ENCODE measurements at places on chromosomes 5 and 9.

DNA sequence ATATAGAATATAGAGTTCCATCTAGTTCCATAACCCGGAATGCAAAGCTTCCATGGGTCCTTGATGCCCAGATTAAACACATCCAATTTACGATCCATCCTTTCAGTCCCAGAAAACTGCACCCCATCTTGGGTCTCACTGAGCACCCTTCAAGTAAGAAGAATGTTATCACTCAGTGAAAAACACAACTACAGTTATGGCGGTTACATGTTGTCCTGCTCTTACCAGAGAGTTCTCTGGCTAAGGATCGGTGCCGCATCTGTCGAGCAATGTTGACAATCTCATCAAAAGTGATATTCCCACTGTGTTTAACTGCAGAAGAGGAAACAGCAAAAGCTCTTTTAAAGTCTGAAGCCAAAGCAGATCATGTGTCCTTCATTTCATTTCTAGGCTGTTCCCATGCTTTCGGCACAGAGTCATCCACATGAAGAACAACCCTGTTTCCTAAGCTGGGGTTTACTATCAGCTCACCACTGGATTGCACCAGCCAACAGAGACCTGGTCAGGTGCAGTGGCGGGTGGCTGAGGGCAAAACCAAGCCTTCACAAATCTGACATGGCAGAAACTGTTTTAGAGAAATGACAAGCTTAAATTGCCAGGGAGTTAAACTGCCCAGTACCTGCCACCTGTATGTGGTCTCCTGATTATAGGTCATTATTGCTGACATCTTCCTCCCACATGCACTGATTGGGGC, 2.9 kb downstream of the RPL12 start:
- DNase-seq = no peak

DNA sequence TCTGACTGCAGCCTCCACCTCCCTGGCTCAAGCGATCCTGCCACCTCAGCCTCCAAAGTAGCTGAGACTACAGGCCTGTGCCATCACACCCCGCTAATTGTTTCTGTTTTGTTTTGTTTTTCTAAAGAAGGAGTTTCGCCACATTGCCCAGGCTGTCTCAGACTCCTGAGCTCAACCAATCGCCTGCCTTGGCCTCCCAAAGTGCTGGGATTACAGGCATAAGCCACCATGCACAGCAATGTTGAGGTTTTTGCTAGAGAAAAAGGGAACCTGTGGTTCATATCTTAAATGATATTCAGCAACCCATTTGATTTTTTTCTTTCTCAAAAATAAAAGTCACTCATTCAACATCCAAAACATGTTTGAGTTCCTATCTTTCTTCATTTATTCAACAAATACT, 20.4 kb upstream of the DELE1 start:
- no peak for DNase-seq

- DNase-seq = no peak
Measured at GRCh38 chr5:25858019-25858418, 1180.4 kb downstream of the CDH9 start.

GRCh38 chr5:158758675-158759074, 341.0 kb downstream of the EBF1 start:
- no peak for DNase-seq

- no peak for DNase-seq
Measured at GRCh38 chr5:150510460-150511263, 2.7 kb downstream of the NDST1 start.

- DNase-seq = no peak
Measured at GRCh38 chr5:159917994-159918393, 1.7 kb downstream of the ADRA1B start.

- DNase-seq = no peak
Measured at GRCh38 chr5:112529525-112529924, 110.4 kb upstream of the EPB41L4A start.

DNA sequence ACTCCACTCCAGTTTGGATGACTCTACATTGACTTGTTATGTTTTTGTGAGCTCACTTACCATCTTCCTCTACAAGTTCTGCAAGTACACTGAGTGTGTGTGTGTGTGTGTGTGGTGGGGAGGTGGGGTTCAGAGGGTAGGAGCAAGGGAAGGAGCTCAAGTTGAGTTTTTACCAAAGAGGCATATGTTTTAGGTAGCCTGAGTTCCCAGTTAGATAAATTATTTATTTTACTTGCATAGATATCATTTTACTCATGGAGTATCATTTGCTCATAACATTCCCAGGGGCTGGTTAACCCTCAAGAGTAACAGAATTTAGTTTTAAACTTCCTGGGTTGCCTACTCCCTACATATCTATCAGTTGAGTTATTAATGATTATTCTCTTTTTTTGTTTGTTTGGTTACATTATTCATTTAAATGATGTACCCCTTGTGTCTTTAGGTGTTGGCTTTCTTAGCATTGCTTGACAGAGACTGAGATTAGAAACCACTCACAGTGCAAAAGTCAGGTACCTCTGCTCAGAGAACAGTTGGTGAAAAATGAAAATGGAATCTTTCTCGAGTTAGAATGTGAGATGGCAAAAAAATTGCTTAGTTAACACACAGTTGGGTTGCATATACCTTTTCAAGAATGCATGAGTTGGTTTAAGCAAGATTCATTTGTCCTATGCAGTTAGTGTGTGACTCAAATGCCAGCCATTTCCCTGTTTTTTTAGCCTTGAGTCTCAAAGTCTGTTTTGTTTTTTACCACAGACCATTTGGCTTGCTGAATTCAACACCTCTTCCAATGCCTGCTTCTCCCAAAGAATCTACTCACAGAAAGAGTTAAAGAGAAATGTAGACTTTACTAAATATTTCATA, 29.2 kb downstream of the TNFSF8 start:
- DNase-seq = no peak

DNA sequence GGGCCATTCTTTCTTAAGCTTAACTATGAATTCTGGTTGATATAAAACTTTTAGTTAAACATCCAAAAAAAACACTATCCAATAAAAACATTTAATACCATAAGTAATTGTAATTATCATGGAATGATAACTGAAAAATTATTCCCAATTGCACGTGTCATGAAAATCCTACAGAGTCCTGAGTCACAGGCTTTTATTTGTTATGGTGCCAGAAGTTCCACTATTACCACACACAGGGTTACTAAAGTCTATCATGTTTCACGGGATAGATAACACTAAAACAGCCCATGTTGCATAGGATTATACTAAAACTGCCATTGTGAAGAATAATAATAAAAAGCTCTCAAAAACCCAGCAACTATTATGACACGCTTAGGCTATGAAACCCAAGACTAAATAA, 1381.8 kb downstream of the EFNA5 start:
- DNase-seq = no peak

GRCh38 chr9:92266486-92266885, 27.0 kb downstream of the IARS1 start:
- no peak for DNase-seq

DNA sequence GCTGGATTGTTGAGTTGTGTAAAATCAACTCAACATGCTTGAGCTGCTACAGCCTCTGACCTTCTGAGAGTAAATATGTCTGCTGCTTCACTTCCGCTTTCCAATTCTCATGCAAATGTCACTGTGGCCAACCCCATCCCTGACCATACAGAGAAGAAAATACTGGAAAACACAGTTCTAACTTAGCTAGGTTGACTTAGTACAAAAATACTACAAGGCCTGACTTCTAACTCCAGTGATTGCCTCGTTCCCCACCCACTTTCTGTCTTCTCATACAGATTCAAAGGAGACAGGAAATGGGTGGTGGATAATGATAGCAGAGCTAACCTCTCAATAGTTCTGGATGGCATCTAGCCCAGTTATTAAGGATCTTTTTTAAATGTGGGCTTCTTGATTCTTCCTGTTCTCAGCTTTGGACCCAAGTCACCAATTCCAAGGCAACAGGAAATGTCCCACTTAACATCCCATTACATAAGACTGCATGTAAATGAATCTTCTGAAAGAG, 226.6 kb upstream of the SLC24A2 start:
- DNase-seq = no peak

DNA sequence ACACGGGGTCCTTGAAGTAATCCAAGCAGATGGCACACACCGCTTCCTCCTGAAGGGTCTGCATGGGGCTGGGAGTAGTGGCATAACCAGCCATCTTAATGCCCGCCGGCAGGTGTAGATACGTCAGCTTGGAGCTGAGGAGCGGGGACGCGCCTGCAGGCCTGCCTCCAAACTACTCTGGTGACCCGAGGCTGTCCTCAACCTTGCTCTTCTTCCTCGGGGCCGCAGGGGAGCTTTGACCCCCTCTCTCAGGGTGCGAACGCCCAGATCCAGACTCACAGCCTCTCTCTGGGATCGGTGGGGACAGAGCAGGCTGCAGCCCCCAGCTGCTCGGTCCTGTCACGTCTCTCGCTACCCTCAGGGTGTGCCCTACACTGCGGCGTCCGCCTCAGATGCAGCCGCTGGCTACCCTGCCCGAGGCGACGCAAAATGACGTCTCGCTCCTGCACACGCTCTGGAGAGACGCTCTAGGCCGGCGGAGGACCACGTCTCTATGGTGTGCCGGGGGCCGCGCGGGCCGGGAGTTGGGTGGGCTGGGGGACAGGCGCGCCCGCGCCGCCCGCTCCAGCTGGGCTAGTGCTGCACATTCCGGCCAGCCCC, at the start of gene TRIM52:
Gene TRIM52, minus strand, starts transcription at position 424 of the 600 bp plus-strand sequence. Its CDS starts 330 bp downstream, at position 94.
- peak; percentile 76 for DNase-seq

- no peak for DNase-seq
Measured at GRCh38 chr5:108148715-108149139, 233.2 kb downstream of the FBXL17 start.

- peak; percentile 28 for DNase-seq
Measured at GRCh38 chr9:84271531-84271900, 69.0 kb downstream of the SLC28A3 start.

- DNase-seq = no peak
Measured at GRCh38 chr9:118091226-118091625, 387.0 kb downstream of the TLR4 start.

DNA sequence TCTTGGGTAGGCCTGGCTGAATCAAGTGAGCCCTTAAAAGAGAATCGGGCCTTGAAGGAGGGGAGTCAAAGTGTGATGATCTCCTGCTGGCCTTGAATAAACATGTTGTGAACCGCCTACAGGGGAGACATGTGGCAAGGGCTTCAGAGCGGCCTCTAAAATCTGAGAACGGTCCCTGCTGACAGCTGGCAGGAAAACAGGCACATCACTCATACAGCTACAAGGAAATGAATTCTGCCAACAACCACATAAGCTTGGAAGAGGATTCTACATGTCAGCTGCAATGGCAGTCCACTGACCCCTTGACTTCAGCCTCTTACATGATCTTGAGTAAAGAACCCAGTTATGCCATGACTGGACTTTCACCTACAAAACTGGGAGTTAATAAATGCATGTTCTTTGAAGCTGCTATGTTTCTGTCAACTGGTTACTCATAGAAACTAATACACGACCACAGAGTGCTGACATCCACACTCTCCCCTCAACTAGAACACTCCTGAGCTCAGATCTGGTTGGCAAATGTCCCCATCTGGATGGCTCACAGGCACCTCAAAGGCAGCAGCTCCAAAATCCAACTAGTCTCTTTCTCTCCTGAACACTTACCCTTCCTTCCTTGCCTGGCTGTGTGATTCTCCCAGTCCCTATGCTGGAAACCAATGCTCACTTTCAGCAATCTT, 333.1 kb downstream of the ASTN2 start:
- DNase-seq = no peak

DNA sequence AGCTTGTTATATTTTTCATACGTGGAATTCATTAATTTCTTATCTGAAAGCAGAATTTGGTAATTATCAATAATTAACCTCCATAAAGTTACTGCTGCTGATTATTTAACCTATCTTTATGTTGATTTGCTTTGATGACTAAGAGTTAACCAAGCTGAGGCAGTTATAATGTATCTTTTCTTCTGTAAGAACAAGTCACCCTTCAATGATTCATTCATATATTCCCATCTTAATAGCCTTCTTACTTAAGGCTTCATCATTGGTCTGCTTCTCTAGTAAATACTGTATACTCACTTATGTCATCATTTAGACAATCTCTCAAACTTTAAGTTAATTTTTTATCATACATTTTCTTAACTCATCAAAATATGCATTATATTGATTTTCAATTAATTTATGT, 592.2 kb downstream of the ANXA1 start:
- no peak for DNase-seq

- no peak for DNase-seq
Measured at GRCh38 chr9:34590381-34591247, 1.1 kb upstream of the CNTFR start.

- no peak for DNase-seq
Measured at GRCh38 chr5:176420972-176421544, 4.7 kb upstream of the CLTB start.

- DNase-seq = no peak
Measured at GRCh38 chr5:7242118-7242710, 153.7 kb upstream of the ADCY2 start.
